Activated CD4-positive, alpha-beta T cell treated with anti-CD3 and anti-CD28 coated beads for 48 hours (primary cell): ENCODE measurements at places on chromosomes 1 and 21.
A peak's percentile ranks its signal among the peaks of the same experiment; 100 is the strongest.

GRCh38 chr1:65214340-65215027 lies 66.5 kb downstream of the AK4 start:
- DNase-seq, result no peak

DNA sequence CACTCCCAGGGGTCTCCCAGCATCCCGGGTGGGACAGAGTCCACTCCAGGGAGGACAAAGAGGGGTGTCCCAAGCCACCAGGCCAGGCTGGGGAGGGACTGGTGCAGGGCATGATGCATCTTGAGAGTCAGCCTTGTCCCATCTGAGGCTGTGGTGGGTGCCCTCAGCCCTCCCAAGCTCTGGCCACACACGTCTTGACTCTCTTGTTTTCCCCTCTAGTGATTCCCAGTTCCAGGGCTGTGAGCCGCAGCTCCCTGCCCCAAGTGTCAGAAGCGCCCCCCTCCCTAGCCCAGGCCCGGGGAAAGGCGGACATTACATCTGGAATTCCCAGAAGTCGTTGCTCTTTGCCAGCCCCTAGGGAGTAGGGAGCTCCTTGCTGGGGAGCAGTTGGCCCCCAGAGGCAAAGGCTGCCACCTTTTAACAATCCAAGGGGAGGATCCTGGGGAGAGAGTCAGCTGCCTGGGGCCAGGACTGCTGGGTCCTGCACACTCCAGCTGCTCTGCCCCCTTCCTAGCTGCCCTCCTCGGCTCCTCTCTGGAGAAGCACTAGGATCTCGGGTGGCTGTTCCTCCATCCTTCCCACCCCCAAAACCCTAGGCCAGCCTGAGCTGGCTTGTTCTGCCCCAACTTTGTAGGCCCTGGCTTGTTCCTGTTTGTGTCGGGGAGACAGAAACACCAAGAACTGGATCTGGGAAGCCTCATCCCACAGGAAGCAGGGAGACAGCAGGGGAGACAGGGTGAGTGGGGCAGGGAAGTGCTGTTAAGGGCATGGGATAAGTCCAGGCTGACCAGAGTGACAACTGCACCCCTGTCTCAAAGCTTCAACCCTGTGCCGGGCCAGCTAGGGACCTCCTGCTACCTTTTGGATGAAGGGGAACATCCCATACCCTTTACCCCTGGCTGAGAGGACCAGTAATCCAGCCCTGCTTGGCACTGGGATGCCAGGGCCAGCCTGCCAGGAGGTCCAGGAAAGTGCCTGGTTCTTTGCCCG lies 3.2 kb upstream of the PTPN7 start:
- DNase-seq, result no peak

GRCh38 chr1:75613916-75614315 lies 3.0 kb upstream of the SLC44A5 start:
- DNase-seq, result no peak

- DNase-seq, result peak; percentile 22
Measured at GRCh38 chr1:107430540-107431228, 289.8 kb downstream of the NTNG1 start.

DNA sequence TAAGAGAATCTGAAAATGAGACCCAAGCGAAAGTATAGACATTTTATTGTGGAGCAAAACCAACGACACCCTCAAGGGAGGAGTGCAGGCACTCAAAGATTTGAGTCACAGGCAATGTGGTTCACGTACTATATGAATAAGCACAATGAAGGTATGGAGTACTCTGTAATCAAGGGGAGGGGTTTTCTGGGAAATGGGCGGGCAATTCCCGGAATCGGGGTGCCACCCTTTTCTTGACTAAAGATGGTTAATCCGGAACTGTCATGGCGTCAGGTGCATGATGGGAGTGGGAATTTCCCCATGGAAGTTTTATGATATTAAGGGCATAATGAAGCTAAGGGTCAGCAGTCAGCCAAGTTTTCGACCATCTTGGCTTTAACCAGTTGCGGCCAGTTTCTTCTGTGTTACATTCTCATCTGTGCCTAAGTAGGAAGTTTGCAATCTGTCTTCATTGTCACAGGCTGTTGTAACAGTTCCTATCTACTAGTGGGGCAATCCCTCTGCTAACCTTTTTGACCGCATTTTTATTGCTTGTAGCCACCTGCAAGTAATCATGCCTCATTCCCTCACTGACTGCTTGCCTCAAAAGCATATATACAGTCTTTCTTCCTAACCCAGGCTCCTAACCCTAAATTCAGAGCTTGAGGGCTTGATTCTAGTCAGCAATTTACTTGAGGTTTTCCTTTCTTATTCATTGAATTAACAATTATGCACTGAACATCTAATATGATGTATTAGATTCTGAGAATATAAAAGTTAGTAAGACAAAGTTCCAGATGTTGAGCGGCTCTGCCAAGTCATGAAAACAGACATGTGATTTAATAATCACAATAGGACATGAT lies 775 bp upstream of the AIM2 start:
- DNase-seq, result peak; percentile 99

DNA sequence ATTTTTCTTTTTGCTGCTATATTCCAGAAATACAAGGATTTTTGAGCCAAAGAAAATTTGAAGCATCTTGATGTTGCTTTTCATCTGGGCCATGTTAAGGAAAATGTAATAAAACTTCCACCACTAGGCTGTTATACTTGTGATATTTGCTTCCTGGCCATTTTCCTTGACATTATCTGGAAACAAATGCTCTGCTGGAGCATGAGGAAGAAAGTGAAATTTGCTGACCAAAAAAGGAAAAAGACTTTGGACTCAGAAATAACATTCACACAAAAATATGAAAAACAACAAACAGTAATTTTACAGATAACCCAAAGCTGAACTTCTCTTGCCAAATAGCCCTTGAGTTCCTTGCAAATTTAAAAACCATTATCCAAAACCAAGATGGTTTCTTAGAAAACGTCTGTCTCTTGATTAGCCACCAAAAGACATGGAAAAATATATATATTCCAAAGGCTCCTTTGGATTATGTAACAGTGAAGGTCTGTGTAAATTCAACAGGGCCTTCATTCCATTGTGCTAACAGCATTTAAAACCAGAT lies 344.5 kb downstream of the LMX1A start:
- DNase-seq, result no peak

DNA sequence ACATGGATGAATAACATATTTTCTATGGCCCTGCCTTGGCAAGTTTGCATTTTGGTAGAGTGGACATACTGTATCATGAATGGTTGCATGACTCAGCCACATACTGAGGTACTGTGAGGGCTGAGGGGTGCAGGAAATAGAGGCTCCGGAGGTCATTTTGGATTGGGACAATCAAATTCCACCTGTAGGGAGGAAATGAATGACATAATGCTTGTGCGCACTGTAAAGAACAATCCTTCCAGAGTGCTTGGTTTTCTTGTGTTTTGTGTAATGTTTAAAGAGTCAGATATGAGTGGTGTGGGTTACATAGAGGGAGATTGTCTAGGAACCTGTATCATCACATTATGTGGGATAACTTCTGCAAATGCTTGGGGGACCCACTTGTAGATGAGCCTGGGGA lies 329.9 kb upstream of the PROX1 start:
- DNase-seq, result no peak

GRCh38 chr1:1026599-1027413 lies 6.9 kb downstream of the AGRN start:
- DNase-seq, result no peak

GRCh38 chr1:115343200-115343737 lies 5.2 kb upstream of the NGF start:
- DNase-seq, result no peak

DNA sequence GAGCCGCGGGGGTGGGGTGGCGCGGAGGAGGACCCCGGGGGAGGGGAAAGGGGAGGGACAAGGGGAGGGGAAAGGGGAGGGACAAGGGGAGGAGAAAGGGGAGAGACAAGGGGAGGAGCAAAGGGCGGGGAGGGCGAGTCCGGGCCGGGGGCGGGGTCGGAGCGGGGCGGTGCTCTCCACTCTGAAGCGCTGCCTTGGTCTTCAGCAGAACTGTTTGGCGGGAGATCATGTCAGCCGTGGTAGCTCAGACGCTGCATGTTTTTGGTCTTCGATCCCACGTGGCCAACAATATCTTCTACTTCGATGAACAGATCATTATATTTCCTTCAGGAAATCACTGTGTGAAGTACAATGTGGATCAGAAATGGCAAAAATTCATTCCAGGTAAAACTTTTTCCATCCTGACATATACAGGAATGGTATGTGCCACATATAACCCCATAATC lies 420 bp downstream of the CFAP57 start:
- peak; percentile 91 for DNase-seq

DNA sequence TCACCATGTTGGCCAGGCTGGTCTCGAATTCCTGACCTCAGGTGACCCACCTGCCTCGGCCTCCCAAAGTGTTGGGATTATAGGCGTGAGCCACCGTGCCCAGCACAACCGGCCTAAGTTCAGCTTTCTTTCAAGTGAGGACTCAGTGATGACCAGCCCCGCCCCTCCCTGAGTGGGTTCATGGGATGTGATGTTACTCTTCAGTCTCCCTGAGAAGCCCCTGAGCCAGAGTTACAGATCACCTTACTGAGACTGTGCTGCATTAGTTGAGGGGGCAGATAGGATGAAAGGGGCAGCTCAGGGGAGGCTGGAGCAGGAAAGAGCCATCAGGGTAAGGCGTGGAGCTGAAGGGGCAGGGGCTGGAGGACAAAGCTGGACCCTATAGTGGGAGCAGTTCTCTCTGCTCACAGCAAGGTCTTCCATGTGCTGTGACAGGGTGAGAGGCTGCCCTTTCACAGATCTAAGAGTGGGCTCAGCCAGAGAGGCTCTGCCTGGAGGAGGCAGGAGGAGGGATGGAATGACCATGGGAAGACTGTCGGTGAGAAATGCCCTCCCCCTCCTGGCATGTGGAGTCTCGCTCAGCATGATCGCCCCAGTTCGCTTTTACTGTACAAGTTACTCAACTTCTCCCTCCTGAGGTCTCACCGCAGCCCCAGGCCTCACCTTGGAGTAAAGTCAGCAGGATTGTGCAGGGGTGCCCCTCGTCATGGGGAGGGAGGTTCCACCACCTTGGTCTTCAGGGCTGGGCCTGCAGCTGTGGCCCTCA lies 13.4 kb downstream of the SH2D2A start:
- no peak for DNase-seq

- no peak for DNase-seq
Measured at GRCh38 chr1:246355411-246356230, 151.5 kb downstream of the SMYD3 start.

DNA sequence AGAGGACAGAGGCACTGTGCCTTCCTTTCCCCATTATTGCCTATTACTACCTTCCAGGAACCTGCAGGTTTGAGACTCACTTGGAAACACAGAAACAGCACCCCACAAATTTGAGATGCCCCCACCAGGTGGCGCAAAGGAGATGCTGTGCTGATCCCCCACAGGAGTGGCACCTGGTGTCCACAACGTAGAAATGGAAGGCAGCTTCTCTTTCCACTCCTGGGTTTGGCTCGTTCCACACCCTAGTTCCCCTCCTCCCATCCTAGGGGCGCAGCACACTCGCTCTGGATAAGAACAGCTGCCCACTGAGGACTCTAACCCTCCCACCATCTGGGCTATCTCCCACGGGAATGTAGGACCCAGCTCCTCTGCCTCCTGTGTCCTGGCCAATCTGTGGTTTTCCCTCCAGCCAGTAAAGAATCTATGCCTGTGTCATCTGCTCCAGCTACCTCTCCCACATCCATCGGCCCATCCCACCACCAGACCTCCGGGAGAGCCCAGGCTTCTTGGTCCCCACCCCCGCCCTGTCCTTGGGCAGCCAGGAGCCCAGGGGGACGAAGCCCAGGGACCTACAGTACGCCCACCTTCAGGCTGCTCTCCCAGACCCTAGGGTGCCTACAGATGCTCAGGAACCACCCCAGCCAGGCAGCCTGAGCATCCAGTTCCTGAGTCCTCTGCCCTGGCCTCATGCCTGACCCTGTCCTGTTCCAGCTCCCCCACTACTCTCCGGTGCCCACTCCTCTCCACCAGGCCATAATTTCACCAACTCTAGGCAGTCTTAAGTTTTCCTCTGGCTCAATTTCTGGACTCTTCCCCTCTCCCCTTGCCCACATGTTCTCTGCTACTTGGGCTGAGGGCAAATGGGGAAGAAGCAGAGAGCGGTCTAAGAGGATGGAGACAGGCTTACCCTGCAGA lies 549 bp downstream of the THBS3 start:
- peak; percentile 94 for DNase-seq

GRCh38 chr1:34376531-34376930 lies 199.8 kb downstream of the C1orf94 start:
- no peak for DNase-seq

DNA sequence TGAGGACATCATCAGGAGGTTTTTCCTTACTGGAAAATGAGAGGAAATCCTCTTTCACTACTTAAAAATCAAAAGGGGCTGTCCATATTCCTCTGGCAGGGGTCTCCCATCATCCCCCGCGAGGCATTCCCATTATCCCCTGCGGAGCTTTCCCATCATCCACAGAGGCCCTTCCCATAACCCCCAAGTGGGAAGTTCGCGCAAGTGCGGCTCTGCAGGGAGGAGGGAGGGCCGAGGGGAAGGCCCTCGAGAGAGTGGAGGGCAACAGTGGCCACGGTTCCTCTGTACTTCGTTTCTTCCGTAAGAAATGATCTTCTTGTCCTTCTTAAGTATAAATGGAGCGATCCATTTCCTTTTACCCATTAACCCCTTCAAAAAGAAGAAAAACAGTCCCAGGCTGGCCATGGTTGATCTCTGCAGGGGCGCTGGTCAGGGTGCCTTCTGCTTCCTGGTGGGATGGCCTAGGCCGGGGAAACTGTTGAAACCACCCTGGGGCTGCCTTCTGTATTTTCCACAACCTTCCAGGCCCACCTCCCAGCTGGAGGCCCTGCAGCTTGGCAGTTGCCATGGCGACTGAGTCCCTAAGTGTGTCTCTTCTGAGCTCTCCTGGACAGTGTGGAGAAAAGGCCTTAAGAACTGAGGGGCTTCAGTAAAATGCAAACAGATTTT lies 3.6 kb upstream of the RSPH1 start:
- DNase-seq, result no peak

DNA sequence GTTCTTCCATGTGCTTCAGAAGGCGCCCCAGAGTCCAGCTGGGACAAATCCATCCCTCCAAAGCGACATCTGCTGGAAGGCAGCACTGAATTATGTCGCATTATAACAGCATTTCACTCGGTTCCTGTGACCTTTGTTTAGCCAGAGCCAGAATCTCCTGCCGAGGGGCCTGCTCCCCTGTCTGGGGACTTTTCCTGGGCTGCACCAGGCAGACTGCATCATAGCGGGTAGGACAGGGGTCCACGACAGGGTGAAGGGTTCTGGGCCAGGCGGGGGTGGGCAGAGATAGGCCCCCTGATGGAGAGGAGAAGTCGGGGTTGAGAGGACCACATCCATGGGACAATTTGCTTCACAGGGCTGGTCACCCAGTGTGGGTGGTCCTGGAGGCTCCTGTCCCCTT lies 276.9 kb downstream of the MATN1 start:
- no peak for DNase-seq

DNA sequence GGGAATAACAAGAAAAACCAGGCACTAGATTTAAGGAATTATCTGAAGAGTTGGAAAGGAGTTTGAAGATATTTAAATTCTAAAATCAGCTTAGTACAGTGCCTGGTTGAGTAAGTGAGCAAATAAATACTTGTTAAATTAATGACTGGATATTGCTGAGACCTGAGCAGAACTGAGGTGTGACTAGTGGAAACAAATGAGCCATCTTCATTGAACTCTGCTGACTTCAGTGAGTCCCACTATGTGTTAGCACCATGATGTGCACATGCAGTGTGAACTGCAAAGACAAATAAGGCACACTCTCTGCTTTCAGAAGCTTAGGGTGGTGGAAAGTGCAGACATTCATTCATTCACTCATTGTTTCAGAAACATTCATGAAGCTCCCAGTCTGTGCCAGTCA lies 48.7 kb downstream of the ELAPOR1 start:
- no peak for DNase-seq

- no peak for DNase-seq
Measured at GRCh38 chr1:33131191-33131590, 50.2 kb downstream of the AZIN2 start.

- DNase-seq, result no peak
Measured at GRCh38 chr1:27368869-27369582, 2.3 kb upstream of the MAP3K6 start.
